IMR-90 (cell line): ENCODE measurements at places on chromosomes 3 and 15. TPM values are rescaled to one million over a fixed set of nuclear protein-coding genes. Genes with fewer than 3 reads are reported as not detected.

Gene GCSAM
- not detected in 2 replicates for polyA plus RNA-seq

- H3K27ac ChIP-seq: no peak overlapping the region
- no peaks in the 10 kb centered on the region for H3K36me3 ChIP-seq
- H3K27me3 ChIP-seq: peaks cover 36% of the 10 kb centered on the region
- H3K4me1 ChIP-seq: no peaks in the 10 kb centered on the region
These were observed 196.1 kb upstream of the TLE3 start for GRCh38 chr15:70293591-70294470.

GRCh38 chr3:192487033-192487432, 240.3 kb downstream of the FGF12 start:
- no peak for DNase-seq
- H3K4me3 ChIP-seq: no peak overlapping the region
- no peak overlapping the region for H3K27ac ChIP-seq
- no peaks in the 10 kb centered on the region for H3K36me3 ChIP-seq
- no peaks in the 10 kb centered on the region for H3K4me1 ChIP-seq
- no peaks in the 10 kb centered on the region for H3K27me3 ChIP-seq

DNA sequence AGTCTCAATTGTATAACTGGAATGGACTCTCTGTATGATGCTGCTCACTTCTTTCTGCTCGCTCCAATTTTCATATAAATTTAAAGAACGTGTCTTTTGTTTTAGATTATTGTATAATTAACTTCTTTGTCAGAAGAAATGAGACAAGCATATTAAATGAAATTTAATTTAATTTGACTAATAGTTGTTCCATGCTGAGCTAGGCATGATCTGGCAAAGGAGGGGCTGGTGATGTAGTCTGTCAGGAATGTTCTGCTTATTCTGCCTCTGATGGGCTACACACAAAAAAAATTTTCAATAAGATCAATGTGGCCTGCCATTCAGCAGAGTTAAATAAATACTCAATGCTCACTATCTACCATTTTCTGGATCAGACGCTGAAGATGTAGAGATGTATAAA, 208.4 kb upstream of the CD96 start:
- H3K36me3 ChIP-seq: no peaks in the 10 kb centered on the region
- no peak overlapping the region for H3K4me3 ChIP-seq
- no peaks in the 10 kb centered on the region; the same call in 1 of the 2 replicates for H3K4me1 ChIP-seq
- peak; percentile 36 for DNase-seq
- no peak overlapping the region for H3K27ac ChIP-seq

GRCh38 chr3:182795389-182795782, 2.1 kb downstream of the ATP11B start:
- no peak overlapping the region for H3K4me3 ChIP-seq
- H3K4me1 ChIP-seq: no peaks in the 10 kb centered on the region
- no peaks in the 10 kb centered on the region for H3K36me3 ChIP-seq

Gene CEMIP
- 66.9 and 78.0 TPM in 2 replicates for polyA plus RNA-seq

DNA sequence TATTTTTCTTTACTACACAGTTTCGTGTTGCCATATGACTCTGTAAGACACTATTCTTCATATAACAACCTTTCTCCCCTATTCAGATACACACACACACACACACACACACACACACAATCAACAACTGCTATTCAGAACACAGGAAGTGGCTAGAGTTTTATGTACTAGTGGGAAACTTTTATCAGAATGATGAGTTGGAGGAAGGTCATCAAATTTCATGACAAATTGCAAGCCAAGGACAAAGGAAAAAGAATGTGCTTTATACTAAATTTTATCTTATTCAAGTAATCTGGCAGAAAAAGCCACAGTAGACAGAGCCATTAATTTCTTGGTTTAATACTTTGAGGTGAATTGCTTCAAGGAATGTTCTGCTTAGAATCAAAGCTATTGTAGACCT, 899.8 kb downstream of the ROBO2 start:
- no peak overlapping the region for H3K4me3 ChIP-seq
- H3K27ac ChIP-seq: no peak overlapping the region
- DNase-seq: no peak

GRCh38 chr15:74793135-74794028, 11.5 kb downstream of the CSK start:
- H3K27me3 ChIP-seq: no peaks in the 10 kb centered on the region
- H3K27ac ChIP-seq: no peak overlapping the region
- peaks cover 15% of the 10 kb centered on the region for H3K4me1 ChIP-seq
- H3K36me3 ChIP-seq: peaks cover 5% of the 10 kb centered on the region
- DNase-seq: no peak

GRCh38 chr3:133246119-133246518, 153.7 kb upstream of the BFSP2 start:
- no peaks in the 10 kb centered on the region; the same call in 1 of the 2 replicates for H3K27me3 ChIP-seq
- no peak overlapping the region for H3K27ac ChIP-seq
- H3K4me1 ChIP-seq: no peaks in the 10 kb centered on the region
- DNase-seq: no peak

DNA sequence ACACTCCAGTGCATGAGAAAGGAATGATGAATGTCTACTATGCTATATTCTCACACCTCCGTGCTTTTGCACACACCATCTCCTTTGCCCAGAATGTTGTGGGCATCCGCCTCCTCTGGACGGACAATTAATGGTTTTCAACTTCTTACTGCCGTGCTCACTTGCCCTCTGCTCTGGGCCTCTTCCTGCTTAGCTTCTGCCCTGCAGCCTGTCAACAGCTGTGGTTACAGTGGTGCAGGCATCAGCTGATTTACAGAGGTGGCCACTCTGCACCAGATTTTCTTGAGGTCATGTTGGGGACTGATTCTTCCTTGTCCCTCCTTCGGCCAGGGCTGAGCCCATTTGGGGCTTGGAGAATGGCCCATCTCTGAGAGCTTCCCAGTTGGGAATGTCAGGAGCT, 56.5 kb upstream of the TMEM115 start:
- peaks cover 27% of the 10 kb centered on the region for H3K27me3 ChIP-seq
- no peak for DNase-seq
- H3K27ac ChIP-seq: no peak overlapping the region

DNA sequence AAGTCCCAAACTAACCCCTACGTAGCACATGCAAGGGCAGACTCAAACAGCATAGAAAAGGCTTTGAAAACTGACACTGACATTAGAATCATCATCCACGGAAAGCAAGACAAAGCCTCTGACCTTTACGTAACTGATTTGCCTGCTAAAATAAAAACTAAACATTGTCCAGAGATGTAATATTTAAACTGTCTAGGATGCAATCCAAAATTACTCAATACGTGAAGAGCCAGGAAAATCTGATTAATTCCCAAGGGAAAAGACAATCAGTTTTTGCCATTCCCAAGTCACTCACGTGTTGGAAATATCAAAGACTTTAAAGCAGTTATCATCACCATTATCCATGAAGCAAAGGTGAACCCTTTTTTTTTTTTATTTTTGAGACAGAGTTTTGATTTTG, 13.3 kb upstream of the IQCF1 start:
- DNase-seq: no peak
- no peaks in the 10 kb centered on the region for H3K36me3 ChIP-seq
- H3K27me3 ChIP-seq: no peaks in the 10 kb centered on the region
- no peaks in the 10 kb centered on the region for H3K4me1 ChIP-seq
- no peak overlapping the region for H3K27ac ChIP-seq
- no peak overlapping the region for H3K4me3 ChIP-seq

GRCh38 chr3:82556113-82556512, 794.7 kb upstream of the GBE1 start:
- no peak overlapping the region for H3K4me3 ChIP-seq
- no peaks in the 10 kb centered on the region for H3K27me3 ChIP-seq
- H3K27ac ChIP-seq: no peak overlapping the region
- H3K4me1 ChIP-seq: no peaks in the 10 kb centered on the region

DNA sequence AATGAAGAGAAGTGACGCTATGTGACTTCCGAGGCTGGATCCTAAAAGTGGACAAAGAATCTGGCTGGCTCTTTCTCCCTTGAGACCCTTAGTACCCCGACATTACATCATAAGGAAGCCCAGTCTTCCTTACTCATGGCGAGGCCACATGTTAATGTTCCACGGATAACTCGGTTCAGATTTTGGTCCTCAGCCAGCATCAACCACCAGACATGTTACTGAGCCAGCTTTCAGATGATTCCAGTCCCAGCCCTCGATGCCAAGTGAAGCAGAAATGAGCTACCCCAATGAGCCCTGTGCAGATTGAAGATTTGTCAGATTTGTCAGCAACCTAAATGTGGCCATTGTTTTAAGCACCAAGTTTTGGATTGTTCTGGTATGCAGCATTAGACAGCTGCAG, 46.6 kb downstream of the SLCO2A1 start:
- H3K4me3 ChIP-seq: no peak overlapping the region
- H3K27ac ChIP-seq: no peak overlapping the region
- H3K27me3 ChIP-seq: no peaks in the 10 kb centered on the region; the same call in 1 of the 2 replicates
- no peaks in the 10 kb centered on the region for H3K4me1 ChIP-seq
- DNase-seq: no peak

DNA sequence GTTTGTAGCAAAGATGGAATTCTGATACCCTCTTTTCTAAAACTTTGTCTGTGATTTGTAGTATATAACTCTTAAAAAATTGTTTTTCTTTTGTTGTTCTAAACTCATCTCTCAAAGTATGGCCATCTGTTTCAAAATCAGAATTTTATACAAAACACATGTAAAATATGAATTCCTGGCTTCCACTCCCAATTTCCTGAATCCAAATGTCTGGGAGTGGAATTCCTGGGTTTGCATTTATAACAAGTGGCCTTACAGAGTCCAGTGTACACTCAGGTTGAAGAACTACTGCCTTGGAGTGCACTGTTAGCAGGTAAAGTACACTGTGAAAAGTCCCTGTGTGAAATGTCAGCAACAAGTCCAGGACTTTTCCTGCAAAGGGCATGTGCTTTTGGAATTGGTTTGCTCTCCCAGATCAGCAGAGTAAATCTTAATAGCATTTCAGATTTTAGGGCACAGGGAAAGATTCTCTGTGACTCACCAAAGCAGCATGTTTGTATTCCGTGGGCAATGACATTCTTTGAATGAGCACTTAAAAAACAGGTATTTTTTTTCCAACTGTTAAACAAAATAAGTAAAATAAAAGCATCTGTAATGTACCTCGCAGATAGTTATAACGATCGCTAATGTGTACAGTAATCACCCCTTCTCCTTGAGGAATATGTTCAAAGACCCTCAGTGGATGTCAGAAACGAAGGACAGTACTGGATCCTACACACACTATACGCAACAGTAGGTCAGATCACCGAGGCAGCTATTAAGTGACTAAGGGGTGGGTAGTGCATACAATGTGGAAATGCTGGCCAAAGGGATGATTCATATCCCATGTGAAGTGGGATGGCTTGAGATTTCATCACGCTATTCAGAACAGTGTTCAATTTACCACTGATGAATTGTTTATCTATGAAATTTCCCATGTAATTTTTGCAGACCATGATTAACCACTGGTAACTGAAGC, 2.0 kb upstream of the CLDN16 start:
- peak overlapping the region; percentile 26; the same call in 1 of the 2 replicates for H3K4me3 ChIP-seq
- H3K36me3 ChIP-seq: no peaks in the 10 kb centered on the region
- no peaks in the 10 kb centered on the region for H3K27me3 ChIP-seq

DNA sequence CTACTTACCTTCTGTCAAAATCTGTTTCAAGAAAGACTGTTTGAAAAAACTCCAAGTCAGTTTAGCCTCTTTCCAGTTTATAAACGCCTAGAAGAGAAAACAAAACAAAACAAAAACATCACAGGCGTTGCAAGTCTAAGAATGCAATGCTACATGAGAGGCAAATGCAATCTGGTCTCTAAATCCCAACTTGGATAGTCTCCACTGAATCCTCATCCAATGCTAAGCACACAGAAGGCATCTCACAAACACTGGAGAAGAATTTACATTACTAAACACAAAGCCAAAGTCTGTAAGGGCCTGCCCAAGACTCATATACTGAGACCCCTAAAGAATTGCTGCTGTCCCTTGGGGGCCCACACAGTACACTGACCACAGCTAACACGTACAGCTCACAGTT, 18.4 kb downstream of the RFT1 start:
- no peaks in the 10 kb centered on the region for H3K27me3 ChIP-seq
- H3K4me1 ChIP-seq: peaks cover 12% of the 10 kb centered on the region
- H3K36me3 ChIP-seq: peaks cover 16% of the 10 kb centered on the region
- H3K4me3 ChIP-seq: no peak overlapping the region
- no peak for DNase-seq

DNA sequence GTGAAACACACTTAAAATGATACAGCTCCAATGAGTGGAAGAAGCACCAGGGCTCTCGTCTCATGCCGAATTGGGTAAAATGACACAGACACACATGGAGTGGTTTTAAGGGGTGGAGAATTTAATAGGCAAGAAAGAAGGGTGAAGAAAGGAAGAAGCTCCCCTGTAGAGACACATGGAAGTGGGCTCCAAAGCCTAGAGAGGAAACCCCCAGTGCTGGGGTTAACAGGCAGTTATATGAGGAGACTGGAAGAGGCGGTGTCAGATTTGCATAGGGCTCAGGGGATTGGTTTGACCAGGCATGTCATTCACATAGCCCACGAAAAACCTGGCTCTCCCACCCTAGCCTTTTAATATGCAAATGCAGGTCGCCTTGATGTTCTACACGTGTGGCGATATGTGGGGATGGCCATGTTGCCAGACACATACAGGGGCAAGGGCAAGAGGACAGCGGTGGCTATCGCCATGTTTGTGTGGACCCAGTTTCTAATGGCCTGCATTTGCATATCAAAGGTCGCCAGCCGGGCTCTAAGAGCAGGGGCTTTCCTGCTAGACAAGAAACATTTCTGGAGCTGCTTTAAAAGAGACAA, 1.9 kb upstream of the DPH6 start:
- no peaks in the 10 kb centered on the region for H3K27me3 ChIP-seq
- DNase-seq: no peak
- H3K4me3 ChIP-seq: no peak overlapping the region
- no peak overlapping the region for H3K27ac ChIP-seq
- H3K4me1 ChIP-seq: no peaks in the 10 kb centered on the region

- no peaks in the 10 kb centered on the region for H3K36me3 ChIP-seq
- H3K4me3 ChIP-seq: no peak overlapping the region
- H3K4me1 ChIP-seq: no peaks in the 10 kb centered on the region
- no peak for DNase-seq
These were observed 18.0 kb downstream of the ZDHHC19 start for GRCh38 chr3:196193133-196193735.

DNA sequence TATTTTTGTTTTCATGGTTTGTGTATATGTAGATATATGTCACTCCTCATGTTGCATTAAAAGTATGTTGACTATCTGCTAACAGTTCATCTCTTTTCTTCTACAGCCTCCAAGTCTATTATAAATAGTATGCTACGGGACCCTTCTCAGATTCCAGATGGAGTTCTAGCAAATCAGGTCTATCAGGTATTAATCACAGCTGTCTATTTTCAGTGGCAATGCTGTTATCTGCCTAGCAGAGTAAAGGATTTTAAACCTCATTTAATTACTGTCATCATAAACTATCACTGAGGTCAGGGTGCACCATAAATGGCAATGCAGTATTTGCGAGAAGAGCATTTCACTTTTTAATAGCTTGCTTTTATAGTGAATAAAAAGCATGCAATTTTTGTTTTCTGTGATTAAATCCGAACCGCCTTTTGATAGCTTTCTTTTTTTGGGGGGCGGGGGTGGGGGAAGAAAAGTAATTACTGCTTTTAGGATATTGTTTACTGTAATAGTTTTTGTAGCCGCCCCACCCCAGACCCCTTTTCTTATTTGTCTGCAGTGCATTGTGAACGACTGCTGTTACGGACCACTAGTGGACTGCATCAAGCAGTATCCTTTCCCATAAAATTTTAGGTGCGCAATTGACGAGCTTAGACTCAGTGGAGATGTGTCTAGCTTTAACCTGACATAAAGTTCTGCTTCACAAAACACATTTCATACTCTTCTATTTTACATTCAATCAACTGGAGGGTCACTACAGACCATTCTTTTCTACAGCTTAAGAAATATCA, 112.3 kb downstream of the CDIN1 start:
- no peaks in the 10 kb centered on the region for H3K36me3 ChIP-seq
- peaks cover 6% of the 10 kb centered on the region; the same call in 1 of the 2 replicates for H3K4me1 ChIP-seq
- no peak for DNase-seq
- H3K4me3 ChIP-seq: no peak overlapping the region
- H3K27ac ChIP-seq: no peak overlapping the region
